ENCODE measurements at places on chromosomes 6 and 20. TPM values are rescaled to one million over a fixed set of nuclear protein-coding genes. Genes with fewer than 3 reads are reported as not detected.

DNA sequence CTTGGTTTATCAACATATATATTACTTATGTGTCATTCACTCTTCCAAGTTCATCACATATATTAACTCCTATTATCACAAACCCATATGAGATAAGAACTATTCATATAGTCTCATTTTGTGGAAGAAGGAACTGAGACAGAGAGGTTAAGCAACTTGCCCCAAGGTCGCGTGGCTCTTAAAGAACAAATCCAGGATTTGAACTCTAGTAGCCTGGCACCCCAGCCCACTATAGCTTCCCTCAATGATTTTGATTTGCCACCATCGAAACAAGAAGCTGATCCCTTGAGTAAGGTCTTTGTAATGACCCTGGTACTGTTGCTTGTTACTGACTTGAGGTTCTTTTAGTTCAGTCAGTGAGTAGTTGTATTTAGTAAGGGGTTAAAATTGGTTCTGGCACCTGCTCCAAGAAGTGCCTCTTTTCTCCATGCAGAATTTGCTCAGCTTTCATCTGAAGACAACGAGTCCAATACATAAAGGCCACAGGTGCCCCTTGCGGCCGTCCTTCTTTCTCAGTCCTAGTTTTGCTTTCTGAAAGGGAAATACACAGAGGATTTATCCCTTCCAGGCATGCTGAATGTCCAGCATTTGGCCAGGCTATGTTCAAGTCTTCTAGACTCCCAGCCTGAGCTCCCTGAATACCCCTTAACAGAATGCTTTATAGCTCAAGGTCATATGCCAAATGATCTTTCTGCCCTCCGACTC is 253.0 kb downstream of the TBC1D7 start:
- H3K4me3 ChIP-seq = no peak overlapping the region
- no peaks in the 10 kb centered on the region for H3K36me3 ChIP-seq
- peaks cover 30% of the 10 kb centered on the region for H3K27me3 ChIP-seq
- DNase-seq = no peak

Gene PLCB4
- total RNA-seq = 14.9 TPM

- peaks cover 3% of the 10 kb centered on the region for H3K36me3 ChIP-seq
- H3K4me1 ChIP-seq = no peaks in the 10 kb centered on the region
- H3K27ac ChIP-seq = no peak overlapping the region
Measured at GRCh38 chr20:13430346-13431002, 208.3 kb downstream of the TASP1 start.

DNA sequence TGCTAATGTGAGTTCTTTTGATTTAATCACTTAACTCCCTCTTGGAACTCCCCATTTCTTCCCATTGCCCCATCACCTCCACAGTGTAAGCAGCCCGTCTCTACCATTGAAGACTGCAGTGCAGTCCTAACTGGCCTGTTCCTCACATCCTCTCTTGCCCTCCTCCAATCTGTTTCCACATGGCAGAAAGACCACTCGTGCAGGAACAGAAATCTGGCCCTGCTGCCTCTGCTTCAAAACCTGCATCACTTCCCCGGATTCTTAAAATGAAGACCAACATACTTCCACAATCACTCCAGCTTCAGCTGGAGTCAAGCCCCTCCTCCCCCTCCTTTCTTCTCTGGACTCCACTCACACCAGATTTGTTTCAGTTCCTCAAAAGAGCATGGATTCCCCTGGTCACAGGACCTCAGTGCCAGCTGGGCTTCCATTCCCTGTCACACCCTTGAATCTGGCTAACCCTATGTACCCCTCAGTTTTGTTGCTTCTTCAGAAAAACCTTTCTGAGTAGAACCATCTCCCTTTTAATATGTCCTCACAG is 802.3 kb downstream of the MAFB start:
- no peaks in the 10 kb centered on the region for H3K36me3 ChIP-seq
- H3K27ac ChIP-seq = no peak overlapping the region
- no peak for DNase-seq

- no peaks in the 10 kb centered on the region for H3K36me3 ChIP-seq
- peaks cover 91% of the 10 kb centered on the region for H3K4me1 ChIP-seq
- H3K27me3 ChIP-seq = no peaks in the 10 kb centered on the region
- DNase-seq = no peak
Measured at GRCh38 chr20:24098886-24099285, 110.3 kb upstream of the GGTLC1 start.

DNA sequence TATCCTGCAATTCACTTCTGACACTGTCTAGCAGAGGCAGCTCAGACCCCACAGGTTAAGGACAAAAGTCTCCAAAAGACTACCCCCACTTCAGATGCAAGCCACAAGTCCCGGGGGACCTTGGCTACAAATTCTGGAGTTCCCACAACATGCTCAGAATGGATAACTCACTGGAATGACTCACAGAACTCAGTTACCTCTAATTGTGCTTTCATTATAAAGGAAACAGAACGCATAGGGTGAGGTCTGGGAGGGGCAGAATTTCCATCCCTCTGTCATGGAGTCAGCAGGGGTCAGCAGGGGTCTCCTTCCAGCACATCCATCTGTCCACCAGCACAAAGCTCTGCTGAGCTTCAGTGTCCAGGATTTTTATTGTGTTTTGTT is 184.2 kb downstream of the CDH4 start:
- H3K36me3 ChIP-seq = no peaks in the 10 kb centered on the region
- H3K27ac ChIP-seq = no peak overlapping the region
- peaks cover 94% of the 10 kb centered on the region for H3K27me3 ChIP-seq

GRCh38 chr6:116763048-116763447 is 2.5 kb downstream of the FAM162B start:
- H3K27me3 ChIP-seq = no peaks in the 10 kb centered on the region
- H3K36me3 ChIP-seq = no peaks in the 10 kb centered on the region
- H3K4me3 ChIP-seq = no peak overlapping the region

Gene SCGN
- total RNA-seq = not detected

DNA sequence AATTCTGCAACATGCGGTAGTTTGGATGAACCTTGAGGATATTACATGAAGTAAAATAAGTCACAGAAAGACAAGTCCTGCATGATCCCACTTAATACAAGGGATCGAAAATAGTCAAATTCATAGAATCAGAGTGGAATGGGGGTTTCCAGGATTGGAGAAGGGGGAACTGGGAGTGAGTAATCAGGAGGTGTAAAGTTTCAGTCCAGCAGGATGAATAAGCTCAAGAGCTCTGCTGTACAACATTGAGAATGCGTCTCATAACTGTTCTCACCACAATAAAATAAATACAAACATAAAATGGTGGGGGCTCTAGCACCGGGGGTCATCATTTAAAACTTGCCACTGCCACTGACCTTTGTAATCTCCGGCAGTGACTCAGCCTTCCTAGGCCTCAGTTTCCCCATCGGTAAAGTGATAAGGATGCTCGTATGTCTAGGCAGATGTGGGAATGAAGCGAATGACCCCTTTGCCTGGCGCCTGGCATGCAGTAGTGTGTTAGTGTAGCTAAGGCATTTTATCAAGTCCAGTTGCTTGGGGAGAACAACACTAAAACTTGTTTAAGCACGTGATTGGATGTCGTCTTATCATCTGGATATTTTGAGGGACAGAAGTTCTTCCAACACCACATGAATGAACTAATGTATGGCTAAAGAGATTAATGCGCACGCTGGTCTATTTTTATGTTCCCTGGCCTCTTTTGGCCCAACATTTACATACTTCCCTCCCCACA is 421.1 kb downstream of the QKI start:
- H3K27me3 ChIP-seq = peaks cover 71% of the 10 kb centered on the region
- no peak overlapping the region for H3K4me3 ChIP-seq
- no peak overlapping the region for H3K27ac ChIP-seq
- H3K36me3 ChIP-seq = no peaks in the 10 kb centered on the region

Gene JPH2
- 41.1 TPM for total RNA-seq

DNA sequence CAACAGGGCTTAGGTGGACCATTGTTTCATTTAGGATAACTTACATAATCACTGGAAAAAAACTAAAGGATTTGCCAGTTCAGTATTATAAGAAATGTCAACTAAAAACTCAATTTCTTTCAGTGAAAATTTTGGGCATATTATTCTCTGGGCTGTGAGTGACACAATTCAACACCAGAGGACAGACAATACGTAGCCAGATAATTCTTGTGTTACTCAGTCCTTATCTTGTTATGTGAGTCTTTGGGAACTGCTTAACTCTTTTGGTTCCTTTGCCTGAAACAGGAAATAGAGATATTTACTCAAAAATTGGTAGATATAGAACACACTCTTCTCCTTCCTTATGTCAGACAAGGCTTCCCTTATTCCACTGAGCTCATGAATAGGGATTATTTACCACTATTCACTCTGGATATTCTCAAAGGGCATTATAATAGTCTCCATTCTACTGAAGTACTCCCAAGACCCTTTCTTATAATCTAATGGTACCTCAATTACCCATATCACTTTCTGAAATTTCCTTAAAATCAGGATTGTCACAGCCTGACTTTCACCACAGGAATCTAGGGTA is 4.9 kb upstream of the BEND6 start:
- H3K27ac ChIP-seq = no peak overlapping the region
- 0 out of 2 replicates have a peak, but pooled peaks cover 3% of the 10 kb centered on the region for H3K36me3 ChIP-seq
- H3K27me3 ChIP-seq = no peaks in the 10 kb centered on the region
- H3K4me1 ChIP-seq = peaks cover 25% of the 10 kb centered on the region
- H3K4me3 ChIP-seq = no peak overlapping the region

Gene GPLD1
- 1.7 TPM for total RNA-seq
